HFFc6 (cell line): ENCODE measurements at places on chromosomes 1 and 21.

DNA sequence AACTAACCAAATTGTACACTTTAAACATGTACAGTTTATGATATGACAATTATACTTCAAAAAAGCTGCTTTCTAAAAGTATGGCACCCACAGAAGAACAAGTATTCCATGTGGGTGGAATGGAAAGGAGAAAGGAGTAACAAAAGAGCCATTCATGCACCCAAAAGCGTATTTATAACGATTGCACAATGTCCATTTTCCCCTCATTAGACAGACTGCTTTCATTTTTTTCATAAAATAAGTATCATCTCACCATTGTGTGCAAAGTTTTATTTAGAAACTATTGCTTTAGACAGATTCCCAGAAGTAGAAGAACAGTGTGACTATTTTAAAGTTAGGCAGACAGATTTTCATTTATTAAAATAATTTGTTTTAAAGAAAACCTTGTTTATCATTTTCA lies 59.6 kb downstream of the KIAA0319L start:
- DNase-seq: no peak

DNA sequence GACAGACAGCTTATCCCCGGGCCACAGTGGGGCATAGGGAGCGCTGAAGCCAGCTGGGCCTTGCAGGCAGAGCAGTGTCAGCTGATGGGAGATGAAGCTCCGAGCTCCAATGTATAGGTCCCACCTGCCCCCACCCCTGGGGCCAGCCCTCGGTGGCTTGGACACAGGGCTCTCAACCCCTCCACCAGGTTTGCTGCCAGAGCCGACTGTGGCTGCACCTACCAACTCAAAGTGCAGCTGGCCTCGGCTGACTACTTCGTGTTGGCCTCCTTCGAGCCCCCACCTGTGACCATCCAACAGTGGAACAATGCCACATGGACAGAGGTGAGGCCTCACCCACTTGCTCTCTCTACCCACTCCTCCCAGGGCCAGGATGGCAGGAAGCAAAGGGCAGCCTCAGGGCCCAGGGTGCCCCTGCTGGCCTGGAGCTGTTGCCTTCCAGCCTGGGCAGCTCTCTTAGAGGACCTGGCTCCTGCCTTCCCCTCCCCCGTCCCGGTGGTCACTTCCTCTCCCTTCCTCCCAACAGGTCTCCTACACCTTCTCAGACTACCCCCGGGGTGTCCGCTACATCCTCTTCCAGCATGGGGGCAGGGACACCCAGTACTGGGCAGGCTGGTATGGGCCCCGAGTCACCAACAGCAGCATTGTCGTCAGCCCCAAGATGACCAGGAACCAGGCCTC lies 7.7 kb downstream of the MAD2L2 start:
- no peak for DNase-seq

DNA sequence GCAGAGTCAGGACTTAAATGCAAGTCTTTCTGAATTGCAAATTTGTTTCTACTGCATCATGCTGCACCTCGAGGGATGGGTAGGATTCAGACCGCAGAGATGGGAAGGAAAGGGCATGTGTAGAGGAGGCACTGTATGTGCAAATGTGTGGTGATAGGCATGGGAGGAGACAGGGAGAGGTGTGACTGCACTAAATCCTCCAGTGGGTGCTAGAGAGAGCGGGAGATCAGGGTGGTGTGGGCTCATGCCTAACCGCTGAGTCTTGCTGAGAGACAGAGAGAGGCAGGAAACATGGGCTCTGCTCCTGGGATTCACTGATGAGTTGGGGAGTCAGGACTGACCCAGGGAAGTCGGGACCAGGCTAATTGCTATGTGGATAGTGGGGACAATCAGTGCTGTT lies 61.1 kb downstream of the PTPRU start:
- DNase-seq: no peak

DNA sequence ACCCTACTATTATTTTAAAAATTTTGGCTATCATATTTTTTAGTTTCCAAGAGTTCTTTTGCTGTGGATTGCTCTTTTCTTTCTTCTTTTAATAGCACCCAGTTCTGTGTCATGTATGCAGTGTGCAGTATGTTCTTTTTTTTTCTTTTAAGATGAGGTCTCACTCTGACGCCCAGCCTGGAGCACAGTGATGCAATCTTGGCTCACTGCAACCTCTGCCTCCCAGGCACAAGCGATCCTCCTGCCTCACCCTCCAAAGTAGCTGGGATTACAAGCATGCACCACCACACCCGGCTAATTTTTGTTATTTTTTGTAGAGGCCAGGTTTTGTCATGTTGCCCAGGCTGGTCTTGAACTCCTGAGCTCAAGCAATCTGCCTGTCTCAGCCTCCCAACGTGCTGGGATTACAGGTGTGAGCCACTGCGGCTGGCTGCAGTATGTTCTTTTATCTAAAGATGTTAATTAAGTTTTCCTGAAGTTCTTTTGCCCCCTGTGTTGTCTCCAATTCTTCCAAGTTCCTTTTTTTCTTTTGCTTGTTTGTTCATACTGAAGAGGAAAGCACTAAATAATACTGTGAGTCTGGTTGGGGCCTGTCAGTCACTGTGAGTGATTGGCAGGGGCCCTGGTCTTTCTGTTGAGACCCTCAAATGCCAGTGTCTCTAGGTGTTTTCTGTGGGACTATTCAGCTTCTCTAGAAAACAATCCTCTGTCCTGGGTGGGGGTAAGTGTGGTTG lies 17.5 kb upstream of the TTC22 start:
- no peak for DNase-seq

DNA sequence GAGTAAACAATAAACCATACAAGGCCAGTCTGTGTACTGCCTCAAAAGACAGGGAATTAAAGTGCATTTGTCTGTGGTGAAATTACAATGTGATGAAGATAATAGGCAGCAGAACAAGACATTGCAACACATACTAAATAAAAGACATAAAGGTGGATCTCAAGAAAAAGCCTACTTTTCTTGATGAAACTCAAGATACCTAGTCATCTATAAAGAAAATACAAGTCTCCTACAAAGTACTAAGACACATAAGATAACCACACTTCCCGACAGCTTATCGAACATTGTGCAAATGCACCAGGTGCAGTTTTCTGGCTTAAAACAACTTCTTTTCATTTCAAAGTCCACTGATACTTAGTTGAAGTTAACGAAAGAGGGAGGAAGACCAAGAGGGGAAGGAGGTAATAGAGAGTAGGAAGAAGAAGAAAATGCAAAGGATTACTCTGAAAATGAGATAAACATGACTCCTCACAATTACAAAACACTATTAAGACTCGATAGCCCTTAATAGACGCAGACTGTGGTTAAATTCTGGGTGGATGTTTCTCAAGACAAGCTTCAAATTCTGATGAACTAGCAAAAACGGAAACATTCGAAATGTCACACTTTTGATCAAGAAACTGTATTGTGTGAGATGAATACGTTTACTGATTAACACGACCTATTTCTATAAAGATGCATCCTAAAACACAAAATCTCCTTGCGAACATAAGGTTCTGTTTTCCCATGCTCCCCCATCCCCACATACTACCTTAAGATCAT lies 2.0 kb downstream of the HNRNPR start:
- no peak for DNase-seq

GRCh38 chr1:60227601-60228000 lies 154.0 kb upstream of the C1orf87 start:
- DNase-seq: no peak

DNA sequence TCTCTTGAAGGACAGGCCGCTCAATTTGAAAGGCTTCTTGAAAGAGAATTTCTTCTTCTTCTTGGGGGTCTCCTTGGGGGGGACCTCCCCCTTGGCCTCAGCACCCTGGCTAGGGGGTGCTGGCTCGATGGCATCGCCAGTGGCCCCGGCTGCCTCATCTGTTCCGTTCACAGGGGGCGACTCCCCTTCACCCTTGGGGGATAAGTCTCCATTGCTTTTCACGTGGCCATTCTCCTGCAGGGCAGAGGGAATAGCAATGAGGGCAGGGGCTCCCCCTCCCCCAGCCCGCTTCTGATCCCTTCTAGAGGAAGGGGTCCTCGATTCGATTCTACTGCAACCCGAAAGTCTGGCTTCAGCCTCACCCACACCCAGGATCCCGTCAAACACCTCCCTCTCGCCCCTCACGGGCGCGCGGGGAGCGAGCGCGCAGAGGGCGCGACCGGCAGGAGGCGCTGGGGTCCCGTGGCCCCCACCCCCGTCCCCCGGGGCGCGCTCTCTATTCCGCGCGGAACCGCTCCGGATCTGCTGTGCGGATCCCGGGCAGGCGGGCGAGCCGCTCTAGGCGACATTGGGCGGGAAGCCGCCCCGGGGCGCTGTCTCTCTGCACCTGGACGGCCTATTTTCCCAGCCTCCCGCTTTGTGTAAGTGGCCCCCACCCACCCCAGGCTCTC lies 1.0 kb downstream of the MARCKSL1 start:
- DNase-seq: no peak
